ENCODE measurements at places on chromosomes 1 and 21.

- DNase-seq: no peak
These were observed 598.6 kb downstream of the AJAP1 start for GRCh38 chr1:5253036-5253435.

DNA sequence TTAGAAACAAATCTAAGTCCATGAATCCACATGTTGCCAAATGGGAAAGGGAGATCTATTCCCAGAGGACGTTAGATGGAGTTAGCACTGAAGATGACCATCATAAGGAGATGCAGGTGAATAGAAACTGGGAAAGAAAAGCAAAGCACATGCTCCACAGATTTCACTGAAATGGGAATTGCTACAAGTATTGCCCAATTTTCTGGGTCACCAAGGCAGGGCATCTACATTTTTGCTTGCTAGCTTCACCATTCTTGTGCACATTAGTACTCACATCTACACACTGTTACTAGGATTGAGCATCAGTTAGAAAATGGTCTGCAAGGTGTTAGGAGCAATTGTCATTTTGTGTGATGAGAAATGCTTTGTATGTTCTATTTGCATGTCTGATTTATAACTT lies 99.1 kb downstream of the JAK1 start:
- DNase-seq: peak; percentile 41

GRCh38 chr1:10651793-10652192 lies 144.7 kb downstream of the CASZ1 start:
- no peak for DNase-seq

- no peak for DNase-seq
These were observed 12.2 kb downstream of the ZDHHC18 start for GRCh38 chr1:26838474-26839338.

- DNase-seq: no peak
These were observed 2.8 kb downstream of the TARBP1 start for GRCh38 chr1:234476172-234476571.

GRCh38 chr1:66261364-66261763 lies 272.6 kb upstream of the SGIP1 start:
- peak; percentile 67 for DNase-seq

- DNase-seq: no peak
These were observed 1.9 kb upstream of the COL6A2 start for GRCh38 chr21:46095814-46096595.

- DNase-seq: no peak
These were observed 62.8 kb downstream of the XCL2 start for GRCh38 chr1:168480997-168481396.

DNA sequence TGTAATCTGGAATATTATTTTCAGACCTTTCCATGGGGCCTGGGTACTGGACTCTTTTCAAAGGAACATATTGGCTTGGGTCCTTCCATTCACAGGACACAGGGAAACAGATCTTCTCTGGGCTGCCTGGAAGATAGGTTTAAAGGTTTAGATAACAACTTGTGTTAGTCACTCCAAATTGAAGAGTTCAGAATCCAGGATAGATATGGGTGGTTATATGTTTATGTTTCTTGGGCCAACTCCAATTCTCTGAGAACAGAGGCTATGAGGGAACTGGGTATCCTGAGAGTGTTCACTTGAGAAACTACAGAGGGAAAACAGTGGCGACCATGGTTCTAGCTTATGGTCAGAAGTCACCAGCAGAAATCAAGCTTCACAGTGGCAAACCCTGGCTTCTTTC lies 8.7 kb upstream of the PIGM start:
- DNase-seq: no peak

DNA sequence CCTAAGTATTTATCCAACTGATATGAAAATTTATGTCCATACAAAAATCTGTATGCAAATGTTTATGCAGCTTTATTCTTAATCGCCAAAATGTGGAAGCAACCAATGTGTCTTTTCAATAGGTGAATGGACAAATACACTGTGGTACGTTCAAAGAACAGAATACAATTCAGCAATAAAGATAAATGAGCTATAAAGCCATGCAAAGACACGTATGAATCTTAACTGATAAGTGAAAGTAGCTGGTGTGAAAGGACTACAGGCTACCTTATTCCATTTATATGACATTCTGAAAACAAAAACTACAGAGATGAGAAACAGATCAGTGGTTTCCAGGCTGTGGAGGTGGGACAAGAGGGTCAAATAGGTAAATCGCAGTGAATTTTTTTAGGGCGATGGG lies 419.6 kb upstream of the B3GALT2 start:
- DNase-seq: no peak

GRCh38 chr1:201887116-201887866 lies 1.4 kb upstream of the SHISA4 start:
- DNase-seq: no peak

DNA sequence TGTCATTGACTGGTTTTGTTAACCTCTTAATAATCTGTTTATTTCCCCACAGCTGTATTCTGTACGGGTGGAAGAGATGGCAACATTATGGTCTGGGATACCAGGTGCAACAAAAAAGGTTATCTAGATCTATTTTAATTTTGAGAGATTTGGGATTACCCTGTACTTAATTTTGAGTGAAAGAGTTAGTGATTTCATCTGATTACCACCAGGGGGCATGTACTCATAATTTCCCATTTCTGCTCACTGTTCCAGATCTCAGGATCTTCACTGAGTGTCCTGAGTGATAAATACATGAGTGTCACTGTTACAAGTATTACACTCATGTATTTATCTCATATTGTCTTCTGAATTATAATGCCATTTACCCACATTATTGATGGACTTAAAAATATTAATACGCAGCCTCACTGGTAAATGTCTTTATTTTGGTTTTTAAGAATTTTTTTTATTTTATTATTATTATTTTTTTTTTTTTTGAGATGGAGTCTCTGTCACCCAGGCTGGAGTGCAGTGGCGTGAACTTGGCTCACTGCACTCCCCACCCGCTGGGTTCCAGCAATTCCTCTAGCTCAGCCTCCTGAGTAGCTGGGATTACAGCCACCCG lies 27.4 kb downstream of the DTL start:
- DNase-seq: peak; percentile 63

DNA sequence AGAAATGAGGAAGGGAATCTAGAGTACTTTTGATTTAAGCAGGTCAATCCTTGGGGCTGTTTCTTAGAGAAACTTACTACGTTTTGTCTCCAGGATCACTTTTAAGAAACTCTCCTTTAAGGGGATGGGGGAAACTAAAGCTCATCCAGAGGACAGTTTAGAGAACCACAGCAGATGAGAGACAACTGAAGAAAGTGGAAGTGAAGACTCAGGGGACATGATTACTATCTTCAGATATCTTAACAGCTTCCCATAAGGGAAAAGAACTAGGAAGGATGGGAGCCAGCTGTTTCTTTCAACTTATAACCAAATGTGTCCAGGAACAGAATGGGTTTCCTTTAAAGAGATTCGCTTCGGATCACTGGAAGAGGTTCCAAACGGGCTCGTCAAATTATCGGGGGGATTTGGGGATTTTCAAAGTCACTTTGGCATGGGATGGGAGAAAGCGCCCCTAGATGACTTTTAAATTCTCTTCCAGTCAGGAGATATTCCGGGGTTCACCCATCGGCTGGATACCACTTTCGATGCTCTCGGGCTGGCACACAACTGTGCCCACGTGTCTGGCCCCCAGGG lies 1.2 kb downstream of the SCMH1 start:
- DNase-seq: peak; percentile 11

DNA sequence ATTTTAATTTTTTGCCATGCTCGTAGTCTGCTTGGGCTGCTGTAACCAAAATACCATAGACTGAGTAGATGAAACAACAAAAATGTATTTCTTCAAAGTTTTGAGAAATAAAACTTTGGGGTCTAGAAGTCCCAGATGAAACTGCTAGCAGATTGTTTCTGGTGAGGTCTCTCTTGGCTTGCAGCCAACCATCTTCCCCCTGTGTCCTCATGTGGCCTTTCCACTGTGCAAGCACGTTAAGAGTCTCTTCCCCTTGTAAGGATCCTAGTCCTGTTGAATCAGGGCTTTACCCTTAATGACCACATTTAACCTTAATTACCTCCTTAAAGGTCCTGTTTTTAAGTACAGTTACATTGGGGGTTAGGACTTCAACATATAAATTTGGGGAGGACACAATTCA lies 86.6 kb downstream of the PTBP2 start:
- DNase-seq: no peak

- DNase-seq: no peak
These were observed 318.5 kb downstream of the TM2D1 start for GRCh38 chr1:61406467-61406866.

GRCh38 chr1:93322349-93322748 lies 23.4 kb upstream of the DR1 start:
- no peak for DNase-seq

DNA sequence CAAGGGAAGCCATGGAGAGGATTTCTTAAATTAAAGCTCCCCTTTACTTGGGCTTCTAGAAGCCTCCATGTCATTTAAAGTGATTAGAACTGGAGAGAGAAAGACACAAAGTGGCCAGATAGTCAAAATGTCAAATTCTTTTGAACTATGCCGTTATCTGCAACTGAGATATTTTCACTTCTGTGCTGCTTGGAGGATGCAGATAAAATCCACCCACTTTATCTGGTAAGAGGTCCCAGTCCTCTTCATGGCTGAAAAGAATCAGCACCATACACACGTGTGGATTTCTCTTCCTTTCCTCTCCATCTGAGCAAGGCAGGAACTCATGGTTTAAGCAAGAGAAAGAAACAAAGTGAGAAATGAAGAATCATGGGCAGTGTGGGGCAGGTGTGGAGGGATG lies 276.9 kb upstream of the RUNX1 start:
- no peak for DNase-seq

DNA sequence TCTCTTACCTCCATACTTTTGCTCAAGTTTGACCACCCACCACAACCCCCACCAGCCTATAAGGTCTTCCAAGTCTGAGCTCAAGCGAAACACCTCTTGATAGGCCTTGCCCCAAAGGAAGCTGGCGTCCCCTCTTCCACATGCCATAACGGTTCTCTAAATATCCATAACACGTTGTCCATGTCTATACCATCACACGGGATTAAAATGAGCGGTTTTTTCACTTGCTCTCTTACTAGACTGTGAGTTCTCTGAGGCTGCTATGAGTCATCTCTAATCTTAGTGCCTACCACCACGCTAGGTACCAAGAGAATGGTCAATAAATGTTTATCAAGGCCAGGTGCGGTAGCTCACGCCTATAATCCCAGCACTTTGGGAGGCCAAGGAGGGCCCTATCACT lies 41.0 kb downstream of the WASF2 start:
- DNase-seq: no peak

GRCh38 chr1:107914119-107914765 lies 50.7 kb downstream of the VAV3 start:
- no peak for DNase-seq

DNA sequence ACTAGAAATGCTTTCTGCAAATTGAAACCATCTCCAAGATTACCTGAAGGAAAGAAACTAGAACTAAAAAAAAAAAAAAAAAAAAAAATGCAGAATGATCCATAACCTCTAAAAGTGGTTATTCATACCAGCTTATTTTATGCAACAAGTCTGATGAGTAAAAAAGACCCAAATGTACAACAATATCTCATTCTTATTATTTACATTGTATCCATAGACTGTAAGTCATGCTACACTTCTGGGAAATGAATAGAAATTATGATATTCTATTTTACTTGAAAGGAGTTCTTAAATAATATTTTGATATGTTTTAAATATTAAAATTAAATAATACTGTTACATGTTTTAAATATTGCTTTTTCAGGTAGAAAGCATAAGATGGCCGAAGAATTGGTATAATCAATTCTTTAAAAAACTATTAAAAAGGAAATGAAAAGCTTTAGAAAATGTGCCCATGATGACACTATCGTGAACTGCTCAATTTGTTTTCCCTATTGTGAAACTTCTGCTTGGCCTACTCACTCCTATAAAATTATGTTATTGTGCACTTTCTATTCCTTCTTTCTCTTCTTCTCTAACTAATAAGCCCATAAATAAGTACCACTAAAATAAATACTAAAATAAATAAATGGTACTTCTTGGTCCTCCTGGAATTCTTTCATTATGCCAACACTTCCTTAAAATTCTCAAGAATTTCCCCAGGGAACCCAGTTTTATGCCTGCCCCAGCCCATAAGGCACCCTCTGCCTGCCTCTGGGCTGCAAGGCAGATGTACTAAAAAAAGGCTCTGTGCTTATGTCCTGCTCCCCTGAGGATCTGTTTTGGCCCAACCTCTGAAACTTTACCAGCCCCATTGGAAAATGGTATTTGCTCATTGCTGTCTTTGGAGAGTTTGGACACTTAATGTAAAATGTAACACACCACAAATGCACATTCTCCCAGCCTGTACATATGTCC lies 18.1 kb downstream of the SAMSN1 start:
- no peak for DNase-seq

DNA sequence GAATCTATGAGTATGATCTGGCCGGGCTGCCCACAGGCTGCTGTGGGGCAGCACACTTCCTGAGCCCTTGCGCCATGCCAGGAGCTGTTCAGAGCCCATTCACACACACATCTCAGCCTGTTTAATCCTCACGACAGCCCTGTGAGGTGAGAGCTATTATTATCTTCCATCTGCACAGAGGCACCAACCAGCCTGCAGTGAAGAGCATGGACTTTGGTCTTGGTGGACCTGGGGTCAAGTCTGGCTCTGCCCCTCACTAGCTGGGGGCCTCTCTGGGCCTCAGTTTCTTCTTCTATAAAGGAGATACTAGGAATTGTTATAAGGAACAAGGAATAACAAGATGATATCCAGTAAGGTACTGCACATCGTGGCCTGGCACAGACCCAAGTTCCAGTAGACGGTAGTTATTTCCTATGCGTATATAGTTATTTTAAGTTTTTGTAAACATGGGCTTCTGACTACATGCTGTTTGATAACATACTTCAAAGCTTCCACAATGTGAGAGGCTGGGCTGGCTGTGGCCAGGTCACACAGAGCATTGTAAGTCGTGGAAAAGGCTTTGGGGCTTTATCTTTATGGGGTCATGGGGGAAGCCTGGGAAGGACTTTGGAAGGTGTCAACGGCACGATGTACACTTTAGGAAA lies 3.4 kb upstream of the PADI2 start:
- peak; percentile 31 for DNase-seq

DNA sequence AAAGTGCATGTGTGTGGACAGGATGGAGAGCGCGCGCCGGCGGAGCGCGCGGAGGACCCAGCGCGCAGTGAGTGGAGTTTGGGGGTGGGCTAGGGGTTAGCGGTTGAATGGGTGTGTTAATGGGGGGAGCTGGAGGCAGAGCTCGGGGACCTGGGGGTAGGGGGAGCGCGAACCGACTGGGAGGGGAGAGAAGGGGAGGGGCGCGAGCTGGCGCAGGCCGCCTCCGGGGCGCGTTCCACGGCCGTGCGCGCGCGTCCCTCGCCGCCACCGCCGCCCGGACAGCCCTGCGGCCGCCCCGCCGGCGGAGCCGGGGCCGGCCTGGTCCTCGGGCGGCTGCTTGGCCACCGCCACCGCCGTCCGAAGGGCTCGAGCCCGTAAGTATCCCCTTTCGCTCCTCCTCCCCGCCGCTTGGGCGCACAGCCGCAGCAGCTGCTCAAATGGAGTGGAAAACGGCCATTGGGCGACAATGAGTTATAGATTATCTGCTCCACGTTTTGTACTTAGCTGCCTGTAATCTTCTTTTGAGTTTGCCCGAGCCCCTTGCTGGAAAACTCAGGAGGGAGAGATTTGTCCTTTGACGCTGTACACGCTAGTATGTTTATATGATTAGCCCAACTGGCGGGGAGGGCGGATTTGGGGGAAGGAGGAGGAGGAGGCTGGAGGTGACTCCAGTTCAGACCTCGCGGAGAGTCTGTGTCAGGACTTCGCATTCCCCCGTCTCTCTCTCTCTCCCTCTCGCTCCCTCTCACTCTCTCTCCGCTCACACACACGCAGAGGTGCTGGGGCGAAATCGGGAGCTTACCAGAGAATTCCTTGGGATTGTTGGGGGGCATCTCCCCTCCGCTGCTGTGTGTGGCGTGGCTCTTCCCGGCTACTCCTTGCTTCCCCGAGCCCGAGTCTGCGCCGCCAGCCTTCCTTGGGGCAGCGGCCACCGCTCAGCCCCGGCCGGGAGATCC lies at the start of gene ADGRL2:
Gene ADGRL2 (plus strand): TSS at position 240 of the 956 bp plus-strand sequence. CDS start 36,051 bp downstream, outside the sequence.
- peak; percentile 84 for DNase-seq

Measured in AG10803 (cell line).